NAMALWA (cell line): ENCODE measurements at places on chromosomes 1 and 21.
A peak's percentile ranks its signal among the peaks of the same experiment; 100 is the strongest.

GRCh38 chr1:234148816-234149215 is 224.4 kb upstream of the COA6 start:
- DNase-seq, result no peak

GRCh38 chr1:32447469-32448185 is 17.2 kb upstream of the ZBTB8B start:
- DNase-seq, result no peak

DNA sequence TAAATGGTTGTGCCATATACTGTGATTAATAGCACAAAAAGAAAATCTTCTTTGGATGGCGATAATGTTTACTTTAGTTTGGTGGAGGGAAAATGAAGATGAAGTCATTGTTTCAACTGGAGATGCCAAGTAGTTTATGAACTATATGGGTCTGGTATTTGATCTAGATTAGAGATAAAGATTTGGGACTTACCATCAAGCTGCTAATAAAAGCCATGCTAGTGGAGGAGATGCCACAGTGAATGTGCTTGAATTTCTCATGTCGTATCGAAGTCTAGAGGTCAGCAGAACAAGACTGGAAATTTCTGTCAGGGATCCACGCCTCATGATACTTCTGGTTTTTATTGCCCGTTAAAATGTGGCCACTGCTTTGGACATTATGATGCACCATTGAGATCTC is 742.0 kb downstream of the NCAM2 start:
- DNase-seq, result no peak

- no peak for DNase-seq
Observed at GRCh38 chr1:218478336-218478735, 133.2 kb downstream of the TGFB2 start.

- peak; percentile 45 for DNase-seq
Observed at GRCh38 chr21:41610042-41610839, 102.3 kb upstream of the TMPRSS2 start.

DNA sequence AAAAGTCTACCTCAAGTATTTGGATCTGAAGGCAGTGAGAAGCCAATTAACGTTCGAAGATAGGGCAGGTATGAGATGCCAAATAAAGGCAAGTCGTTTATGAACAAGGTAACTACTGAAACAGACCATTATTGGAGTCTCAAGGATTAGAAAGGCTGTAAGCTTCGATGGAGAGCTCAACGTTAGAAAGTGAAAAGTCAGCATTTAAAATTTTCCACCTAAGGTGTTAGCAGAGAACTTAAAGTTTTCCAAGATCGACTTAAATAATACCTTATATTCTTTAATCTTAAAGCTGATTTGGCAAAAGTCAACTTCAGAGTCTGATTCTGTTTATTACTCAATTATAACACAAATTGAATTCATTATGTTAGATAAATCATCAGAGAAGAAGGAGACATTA is 28.1 kb downstream of the CLDN17 start:
- DNase-seq, result no peak

DNA sequence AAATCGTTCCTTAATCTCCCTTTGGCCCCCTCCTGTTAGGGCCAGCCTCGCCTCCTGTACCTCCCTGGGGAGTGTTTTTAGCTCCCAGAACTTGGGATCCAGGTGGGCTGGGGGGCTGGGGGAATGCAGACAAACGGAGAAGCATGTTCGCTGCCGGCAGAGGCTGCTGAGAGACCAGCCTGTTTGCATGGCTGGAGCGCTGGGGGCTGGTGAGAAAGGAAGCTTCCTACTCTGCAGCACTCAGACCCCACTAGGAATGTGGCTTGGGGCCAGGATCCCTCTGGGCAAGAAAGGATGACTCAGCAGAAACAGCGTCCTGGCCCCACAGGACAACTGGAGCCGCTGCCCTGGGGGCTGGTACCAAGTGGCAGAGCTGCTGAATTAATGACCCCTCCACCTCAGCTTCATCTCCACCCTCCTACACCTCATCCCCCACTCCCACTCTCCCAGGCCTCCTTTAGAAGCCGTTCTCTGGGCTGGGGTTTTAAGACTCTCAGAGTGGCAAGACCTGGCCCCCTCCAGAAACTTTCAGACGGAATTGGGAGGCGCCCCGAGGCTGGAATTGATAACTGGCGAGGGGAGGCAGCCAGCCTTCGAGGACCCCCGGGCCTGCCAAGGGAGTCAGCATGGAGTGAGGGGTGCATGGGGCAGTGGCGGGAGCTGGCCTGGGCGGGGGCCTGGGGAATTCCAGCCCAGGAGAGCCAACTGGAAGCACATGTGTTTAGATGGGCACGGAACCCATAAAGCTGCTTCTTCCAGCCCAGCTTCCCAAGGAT is 28.5 kb upstream of the EPS8L3 start:
- DNase-seq, result no peak

- DNase-seq, result no peak
Observed at GRCh38 chr1:208077232-208078075, 166.5 kb upstream of the CD34 start.

GRCh38 chr1:175674186-175674585 is 69.2 kb downstream of the TNR start:
- DNase-seq, result no peak

GRCh38 chr1:172117800-172118199 is 276.5 kb downstream of the DNM3 start:
- no peak for DNase-seq

- no peak for DNase-seq
Observed at GRCh38 chr1:160887071-160887470, 2.1 kb upstream of the ITLN1 start.

DNA sequence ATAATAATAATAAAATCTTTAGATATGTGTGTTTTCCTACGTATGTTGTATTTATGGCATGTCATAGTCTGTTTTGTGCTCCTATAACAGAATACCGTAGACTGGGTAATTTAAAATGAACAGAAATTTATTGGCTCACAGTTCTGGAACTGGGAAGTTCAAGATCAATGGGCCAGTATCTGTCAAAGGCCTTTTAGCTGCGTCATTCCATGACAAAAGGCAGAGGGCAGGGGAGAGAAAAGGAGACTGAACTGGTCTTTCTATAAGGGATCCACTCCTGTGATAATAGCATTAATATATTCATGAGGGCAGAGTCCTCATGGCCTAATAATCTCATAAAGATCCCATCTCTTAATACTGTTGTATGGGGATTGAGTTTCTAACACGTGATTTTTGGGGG is 7.1 kb upstream of the SFT2D2 start:
- no peak for DNase-seq

GRCh38 chr1:67429011-67429527 is 1.1 kb downstream of the SERBP1 start:
- peak; percentile 66 for DNase-seq

DNA sequence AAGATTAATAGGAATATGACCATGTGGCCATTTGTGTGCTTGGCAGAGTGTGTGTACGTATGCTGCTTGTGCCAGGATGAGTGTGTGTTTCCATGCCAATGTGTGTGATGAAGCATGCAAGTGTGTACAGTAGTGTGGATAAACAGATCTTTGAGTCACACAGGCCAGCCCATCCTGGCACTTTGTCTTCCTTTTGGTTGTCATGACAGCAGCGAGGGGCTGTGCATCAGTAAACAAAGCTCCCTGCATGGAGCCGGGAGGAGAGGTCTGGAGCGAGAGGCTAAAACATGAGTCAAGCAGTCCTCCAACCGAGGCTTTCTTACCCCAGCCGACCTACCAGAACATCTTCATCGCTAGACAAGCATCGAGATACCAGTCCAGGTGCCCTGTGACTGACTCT is 221.2 kb downstream of the CACNA1E start:
- DNase-seq, result no peak

DNA sequence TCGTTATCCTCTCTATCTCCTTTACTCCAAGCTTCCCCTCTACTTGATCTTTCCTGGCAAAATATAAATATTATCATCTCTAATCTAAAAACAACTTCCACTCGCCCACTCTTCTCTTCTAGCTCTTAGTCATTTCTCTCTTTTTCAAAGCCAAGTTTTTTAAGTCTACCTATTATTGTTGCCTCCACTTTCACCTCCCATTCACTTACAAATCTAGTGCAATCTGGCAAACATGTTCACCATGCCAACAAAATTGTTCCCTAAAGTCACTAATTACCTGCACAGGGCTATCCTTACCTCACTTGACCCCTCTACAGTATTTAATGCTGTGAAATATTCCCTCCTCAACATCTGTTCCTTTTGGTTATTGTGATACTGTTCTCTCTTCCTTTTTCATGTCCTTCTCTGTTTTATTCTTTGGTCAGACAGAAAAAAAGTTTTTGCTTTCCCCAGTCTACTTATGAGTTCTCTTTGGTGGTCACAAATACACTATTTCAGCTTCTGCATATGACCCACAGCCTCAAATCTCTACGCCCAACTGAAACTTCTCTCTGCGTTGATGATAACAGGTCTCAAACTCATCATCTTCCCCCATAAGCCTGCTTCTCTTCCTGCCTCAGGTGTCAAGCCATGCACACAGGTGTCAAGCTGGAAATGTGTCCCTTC is 31.9 kb upstream of the RAP1A start:
- no peak for DNase-seq

GRCh38 chr1:158257888-158258287 is 3.7 kb downstream of the CD1A start:
- no peak for DNase-seq

DNA sequence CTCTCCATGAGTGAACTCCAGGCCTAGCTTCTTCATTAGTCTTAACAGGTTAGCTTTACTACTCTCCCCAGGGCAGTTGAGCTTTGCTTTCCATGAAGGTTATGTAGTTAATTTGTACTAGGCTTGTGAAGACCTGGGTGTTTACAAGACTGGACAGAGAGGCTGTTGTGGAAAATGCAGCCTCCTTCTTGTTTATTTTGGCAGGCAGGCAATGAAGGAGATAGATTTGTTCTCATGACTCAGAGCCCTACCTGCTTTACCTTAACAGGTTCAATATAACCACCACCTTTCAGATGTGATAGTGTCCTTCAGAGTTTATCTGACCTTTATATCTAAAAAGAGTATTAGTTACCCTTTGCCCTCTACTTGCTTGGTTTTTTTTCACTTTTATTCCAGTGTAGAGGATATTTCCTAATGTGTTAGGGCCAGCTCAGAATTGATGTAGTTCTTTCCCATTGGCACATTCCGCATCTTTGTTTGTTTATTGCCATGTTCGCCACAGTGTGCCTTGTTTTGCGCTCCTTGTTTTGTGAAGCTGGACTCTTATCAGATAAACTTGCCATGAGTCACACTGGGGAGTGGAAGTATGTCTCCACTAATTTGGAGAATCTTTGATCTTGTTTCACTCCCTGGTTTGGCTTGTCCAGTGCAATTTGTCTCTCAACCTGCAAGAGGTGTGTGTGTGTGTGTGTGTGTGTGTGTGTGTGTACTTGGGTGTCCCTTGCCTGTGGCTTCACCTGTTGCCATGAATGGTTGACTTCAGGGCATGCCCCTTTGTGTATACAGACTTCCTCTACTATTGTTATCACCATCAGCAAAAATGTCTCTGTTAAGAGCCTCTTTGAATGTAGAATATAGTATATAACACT is 87.4 kb upstream of the MACF1 start:
- DNase-seq, result no peak

DNA sequence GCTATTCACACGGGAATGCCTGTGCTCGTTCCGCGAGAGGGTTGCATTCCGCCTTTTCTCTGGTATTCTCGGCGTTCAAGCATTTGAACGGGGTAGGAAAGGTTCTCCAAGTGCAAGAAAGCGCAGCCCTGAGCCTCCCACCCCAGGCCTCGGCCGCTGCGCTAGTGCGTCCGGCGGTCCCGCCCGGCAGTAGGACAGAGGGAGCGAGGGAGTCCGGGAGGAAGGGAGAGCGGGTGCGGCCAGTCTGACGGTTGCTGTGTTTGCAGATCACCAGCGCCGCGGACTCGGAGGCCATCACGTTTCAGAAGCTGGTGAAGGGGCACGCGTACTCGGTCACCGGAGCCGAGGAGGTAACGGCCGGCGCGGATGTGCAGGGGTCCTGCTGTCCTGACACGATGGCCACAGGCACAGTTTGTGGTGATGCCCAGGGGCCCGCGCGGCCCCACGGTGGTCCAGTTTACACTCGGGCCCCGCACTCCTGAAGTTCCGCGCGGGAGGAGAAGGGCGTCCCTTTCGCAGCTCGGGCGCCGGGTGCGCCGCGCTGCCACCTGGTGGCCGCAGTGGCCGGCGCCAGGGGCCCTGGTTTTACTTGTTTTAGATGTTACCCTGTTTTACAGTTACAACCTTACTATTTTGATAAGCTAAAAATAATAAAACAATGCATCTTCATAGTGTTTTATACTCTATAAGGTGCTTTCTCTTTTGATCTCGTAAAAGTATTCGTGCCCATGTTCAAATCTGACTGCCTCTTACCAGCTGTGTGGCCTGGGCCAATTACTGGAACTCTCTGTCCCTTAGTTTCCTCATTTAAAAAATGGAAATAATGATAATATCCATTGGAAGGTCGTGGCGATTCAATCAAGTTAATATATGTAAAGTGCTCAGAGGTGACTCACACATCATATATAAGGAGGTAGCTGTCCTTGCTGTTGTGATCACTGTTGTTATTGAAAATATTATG is 36.7 kb downstream of the CAPN2 start:
- peak; percentile 54 for DNase-seq

DNA sequence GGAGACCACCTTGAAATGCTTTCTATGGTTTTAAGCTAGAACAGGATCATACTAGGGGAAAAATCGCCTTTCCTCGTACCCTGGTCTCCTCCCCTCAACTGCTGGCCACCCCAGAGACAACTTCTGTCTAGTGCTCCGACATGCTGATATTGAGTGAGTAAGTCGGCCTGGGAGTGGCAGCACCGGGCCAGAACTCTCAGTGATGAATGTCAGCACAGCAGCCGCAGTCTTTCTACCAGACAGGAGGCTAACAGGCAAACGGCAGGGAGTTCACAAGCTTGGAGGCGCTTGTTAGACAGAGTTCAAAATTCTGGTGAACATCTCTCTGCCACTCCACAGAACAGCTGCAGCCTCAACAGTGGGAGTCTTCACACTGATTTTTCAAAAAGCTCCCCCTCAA is 716.9 kb downstream of the ADGRL2 start:
- no peak for DNase-seq
